Muscle of arm (tissue), 14 donors: ENCODE measurements at places on chromosomes 4 and X.

DNA sequence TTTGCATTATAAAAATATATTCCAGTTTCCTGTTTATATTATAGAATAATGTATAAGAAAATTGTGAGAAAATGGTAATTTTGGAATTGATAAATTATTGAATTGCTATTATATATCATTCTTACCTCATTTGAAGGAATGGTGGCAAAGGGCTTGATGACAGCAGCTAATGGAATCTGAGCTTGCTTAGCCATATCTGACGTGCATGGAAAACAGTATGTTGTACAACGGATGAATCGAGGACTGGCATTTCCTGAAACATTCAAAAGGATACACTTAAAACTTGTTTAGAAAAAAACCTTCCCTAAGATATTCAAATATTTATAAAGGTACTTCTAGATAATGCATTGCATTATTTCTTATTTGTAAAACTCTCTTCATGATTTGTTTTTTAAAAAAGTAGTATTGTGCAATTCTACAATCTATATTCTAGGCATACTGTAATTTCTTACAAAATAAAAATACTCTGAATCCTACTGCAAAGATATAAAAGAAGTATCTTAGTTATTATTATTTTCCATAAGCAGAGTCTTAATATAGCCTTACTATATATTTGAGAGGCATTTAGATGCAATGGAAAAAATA lies 38.3 kb downstream of the SEC24D start:
- no peak for DNase-seq

DNA sequence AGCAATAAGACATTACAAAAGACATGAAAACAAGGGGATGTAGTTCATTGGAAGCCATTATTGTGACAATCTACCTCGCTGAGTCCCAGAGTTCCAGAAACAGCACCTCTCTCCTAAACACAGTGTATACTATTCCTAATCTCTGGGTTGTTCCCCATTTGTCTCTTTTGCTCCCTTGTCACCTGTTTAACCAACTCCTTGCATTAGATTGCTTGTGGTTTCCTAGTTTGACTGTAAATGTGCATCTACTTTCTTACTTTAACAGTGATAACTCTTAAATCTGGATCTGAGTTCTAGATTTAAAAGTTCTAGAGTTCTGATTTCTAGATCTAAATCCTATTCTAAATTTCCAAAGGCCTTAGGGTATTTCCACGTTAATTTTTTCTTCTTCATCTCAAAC lies 71.6 kb upstream of the TET2 start:
- no peak for DNase-seq

- DNase-seq: no peak
Measured at GRCh38 chr4:56821381-56822243, at the start of gene SPINK2. TSS of gene SPINK2 (minus strand) at chr4:56821701. CDS start at chr4:56821662, 39 bp downstream.

- no peak for DNase-seq
Measured at GRCh38 chrX:85941275-85941674, 106.1 kb downstream of the CHM start.

- no peak for DNase-seq
Measured at GRCh38 chrX:23317799-23318724, 16.6 kb upstream of the PTCHD1 start.

GRCh38 chr4:69120870-69121269 lies 24.6 kb downstream of the UGT2B7 start:
- no peak for DNase-seq

GRCh38 chrX:13427441-13428052 lies 107.7 kb upstream of the ATXN3L start:
- DNase-seq: no peak

- DNase-seq: no peak
Measured at GRCh38 chr4:139142087-139142486, 34.9 kb downstream of the ELF2 start.
